Liver (tissue), 10 donors: ENCODE measurements at places on chromosomes 1 and 21.

- DNase-seq: no peak
These were observed 4.4 kb upstream of the OSBPL9 start for GRCh38 chr1:51612447-51612961.

GRCh38 chr1:66924756-66925557, at the start of the genes DNAI4 and MIER1:
DNAI4 (minus strand) TSS chr1:66924856; CDS start chr1:66924831, 25 bp downstream.
MIER1 (plus strand) TSS chr1:66924990; CDS start chr1:66925029, 39 bp downstream.
- peak; percentile 94 for DNase-seq

DNA sequence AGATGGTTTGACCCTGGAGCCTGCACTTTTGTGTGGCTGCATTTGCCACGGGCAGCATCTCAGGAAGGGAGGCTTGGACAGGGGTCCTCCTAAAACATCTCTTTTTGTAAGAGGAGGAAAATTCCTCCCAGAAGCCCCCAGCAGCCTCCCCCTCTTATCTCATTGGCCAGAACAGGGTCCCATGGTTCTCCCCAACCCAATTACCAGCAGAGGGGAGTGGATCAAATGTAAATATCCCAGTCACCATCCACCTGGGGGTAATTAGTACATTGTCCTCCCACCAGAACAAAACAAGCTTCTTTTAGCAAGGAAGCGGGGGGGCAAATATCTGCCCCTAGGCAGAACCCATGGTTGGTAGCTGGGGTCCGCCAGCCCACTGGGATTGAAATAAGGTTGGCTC, 44.7 kb upstream of the TENT5B start:
- DNase-seq: no peak

DNA sequence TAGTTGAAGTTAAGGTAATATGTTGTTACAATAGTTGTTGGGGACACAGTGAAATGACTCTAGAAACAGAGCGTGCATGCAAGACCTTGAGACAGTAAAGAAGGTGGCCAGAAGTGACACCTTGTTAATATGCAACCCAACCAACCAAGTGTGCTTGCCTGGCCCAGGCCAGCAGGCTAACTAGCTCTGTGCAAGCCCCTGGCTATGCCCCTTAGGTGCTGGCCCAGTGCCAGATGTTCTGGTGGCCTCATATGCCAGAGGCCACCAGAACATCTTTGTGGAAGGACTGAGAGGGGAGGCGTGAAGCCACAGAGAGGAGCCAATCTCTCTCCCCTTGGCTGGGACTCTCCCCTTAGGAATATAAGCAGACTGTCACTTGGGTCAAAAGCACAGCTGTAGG, 111.2 kb upstream of the JUN start:
- no peak for DNase-seq

GRCh38 chr1:183058851-183059502, 35.8 kb downstream of the LAMC1 start:
- DNase-seq: no peak

- no peak for DNase-seq
These were observed 15.1 kb upstream of the KLF17 start for GRCh38 chr1:44103270-44104131.

GRCh38 chr1:110760321-110760720, 85.6 kb upstream of the KCNA3 start:
- no peak for DNase-seq

GRCh38 chr1:26799479-26800142, 11.9 kb downstream of the PIGV start:
- DNase-seq: no peak

- DNase-seq: peak; percentile 59
These were observed 1.0 kb upstream of the DCAF6 start for GRCh38 chr1:167935216-167936067.

- no peak for DNase-seq
These were observed 62.8 kb downstream of the DYRK1A start for GRCh38 chr21:37429356-37429755.

DNA sequence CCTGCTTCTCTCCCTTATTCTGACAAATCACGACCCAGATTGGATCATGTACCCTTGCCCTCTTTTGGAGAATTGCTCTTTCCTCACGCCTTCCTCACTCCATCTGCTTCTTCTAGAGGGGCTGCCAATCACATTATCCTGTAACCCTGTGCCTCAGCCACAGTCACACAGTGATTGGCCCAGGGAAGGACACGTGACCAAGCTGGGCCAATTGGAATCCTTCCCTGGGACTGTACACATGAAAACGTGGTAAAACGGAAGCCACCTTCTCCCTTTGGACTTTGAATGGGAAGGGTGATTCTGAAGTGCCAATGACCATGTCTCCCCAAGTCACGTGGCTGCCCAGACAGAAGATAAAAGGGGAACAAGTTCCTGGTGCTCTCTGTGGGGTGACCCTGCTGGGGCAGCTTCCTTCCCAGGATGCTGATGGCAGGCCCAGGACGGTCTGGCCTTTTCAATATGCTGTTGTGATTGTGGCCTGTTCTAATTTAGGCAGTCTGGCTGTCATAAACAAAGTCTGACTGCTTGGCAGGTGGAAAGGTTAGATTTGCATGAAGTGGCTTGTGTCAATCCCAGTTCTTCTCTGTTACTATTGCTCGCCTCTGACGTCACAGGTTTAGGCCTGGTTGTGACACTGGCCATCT, 92.9 kb downstream of the UBIAD1 start:
- no peak for DNase-seq

- DNase-seq: no peak
These were observed 1.2 kb downstream of the GTF2B start for GRCh38 chr1:88890131-88890530.

DNA sequence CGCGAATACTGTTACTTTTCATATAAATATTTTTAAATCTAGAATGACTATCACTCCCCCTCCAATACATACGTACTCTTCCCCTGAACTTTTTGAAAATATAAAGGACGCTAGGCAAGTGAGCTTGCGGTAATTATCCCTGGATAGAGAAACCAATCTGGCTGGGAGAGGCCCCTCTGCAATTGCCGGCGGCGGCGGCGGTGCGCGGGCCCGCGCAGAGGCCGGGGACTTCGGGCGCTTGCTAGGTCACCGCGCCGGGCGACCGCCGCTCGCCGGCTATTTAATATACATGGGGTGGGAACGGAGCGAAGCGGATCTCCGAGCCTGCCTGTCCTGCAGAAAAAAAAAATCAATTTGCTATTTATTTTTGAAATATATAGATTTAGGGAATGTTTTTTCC, 416.3 kb upstream of the ESRRG start:
- DNase-seq: no peak

GRCh38 chr21:41845310-41846032, 33.7 kb downstream of the PRDM15 start:
- no peak for DNase-seq

- DNase-seq: no peak
These were observed 1.7 kb downstream of the DHCR24 start for GRCh38 chr1:54885237-54885679.

DNA sequence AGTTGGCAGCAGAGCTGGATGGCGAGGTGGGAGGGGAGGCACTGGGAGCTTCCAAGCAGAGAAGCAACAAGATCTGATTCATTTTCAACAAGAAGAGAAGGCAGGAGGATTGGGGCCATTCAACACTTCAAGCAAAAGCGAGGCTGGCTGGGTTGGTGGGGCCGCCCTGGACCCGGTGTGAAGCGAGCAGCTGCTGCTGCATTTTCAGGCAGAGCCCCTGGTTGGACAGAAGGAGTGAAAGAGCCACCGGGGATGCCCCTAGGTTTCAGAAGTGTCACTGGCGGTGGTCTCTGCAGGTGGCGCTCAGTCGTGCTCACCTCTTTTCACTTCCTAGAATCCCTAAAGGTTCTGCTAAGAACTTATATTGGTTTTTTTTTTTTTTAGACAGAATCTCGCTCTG, 18.0 kb downstream of the SLC2A7 start:
- DNase-seq: no peak

- DNase-seq: peak; percentile 71
These were observed 78.5 kb downstream of the GALNT2 start for GRCh38 chr1:230145505-230145899.

DNA sequence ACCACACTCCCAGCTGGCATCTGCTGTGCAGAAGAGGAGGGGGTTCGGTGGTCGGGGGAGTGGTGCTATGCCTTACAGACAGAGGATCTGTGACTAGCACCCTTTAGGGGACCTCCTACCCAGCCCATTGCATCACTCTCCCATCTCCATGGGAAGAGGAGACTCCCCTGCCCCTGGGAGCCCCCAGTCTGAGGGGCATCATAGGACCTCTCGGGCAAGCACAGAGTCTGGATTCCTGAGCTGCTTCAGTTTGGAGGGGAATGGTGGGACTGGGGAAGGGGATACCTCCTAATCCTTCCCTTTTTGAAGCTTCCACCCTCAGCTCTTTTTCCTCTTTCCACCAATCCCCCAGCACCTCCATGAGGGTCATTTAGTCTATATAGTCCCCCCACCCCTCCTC, 1.4 kb downstream of the INSRR start:
- no peak for DNase-seq

DNA sequence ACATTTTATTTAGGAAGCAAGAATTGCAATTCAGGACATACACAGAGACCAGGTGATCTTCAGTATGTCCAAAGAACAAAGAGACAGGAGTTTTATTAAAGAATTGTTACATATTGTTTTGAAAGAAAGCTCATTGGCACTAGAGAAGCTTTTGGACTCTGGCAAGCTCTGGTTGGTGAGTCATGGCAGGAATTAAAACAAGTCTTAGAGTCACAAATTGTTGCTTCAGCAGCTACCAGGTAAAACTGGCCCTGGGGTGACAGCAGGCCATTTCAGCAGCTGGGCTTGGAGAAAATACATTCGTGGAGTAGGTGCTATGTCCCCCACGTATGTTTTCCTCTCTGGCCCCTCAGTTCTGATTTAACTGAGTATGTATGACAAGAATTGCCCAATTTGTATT, 58.8 kb downstream of the MAP3K21 start:
- no peak for DNase-seq

GRCh38 chr1:93722081-93723031, 40.7 kb upstream of the BCAR3 start:
- DNase-seq: no peak

DNA sequence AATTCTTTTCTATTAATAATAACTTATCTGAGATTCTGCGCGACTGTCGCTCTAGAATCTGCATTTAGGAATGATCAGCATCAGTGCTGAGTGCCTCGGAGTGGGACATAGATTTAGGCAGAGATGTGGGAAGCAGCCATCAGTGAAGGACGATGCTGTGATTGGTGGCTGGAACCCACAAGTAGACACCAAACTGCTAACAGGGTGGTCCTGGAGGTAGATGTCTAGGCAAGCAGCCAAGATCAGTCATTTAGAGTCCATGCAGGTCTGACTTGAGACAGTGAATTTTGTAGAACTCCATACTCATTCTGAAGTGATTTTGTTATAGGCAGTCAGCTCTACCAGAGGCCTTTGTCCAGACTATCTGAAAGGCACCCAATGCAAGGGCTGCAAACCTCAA, 51.8 kb upstream of the LYST start:
- no peak for DNase-seq

GRCh38 chr1:77193951-77194350, 25.3 kb downstream of the PIGK start:
- no peak for DNase-seq

- no peak for DNase-seq
These were observed 479.0 kb downstream of the PTBP2 start for GRCh38 chr1:97200595-97200994.

DNA sequence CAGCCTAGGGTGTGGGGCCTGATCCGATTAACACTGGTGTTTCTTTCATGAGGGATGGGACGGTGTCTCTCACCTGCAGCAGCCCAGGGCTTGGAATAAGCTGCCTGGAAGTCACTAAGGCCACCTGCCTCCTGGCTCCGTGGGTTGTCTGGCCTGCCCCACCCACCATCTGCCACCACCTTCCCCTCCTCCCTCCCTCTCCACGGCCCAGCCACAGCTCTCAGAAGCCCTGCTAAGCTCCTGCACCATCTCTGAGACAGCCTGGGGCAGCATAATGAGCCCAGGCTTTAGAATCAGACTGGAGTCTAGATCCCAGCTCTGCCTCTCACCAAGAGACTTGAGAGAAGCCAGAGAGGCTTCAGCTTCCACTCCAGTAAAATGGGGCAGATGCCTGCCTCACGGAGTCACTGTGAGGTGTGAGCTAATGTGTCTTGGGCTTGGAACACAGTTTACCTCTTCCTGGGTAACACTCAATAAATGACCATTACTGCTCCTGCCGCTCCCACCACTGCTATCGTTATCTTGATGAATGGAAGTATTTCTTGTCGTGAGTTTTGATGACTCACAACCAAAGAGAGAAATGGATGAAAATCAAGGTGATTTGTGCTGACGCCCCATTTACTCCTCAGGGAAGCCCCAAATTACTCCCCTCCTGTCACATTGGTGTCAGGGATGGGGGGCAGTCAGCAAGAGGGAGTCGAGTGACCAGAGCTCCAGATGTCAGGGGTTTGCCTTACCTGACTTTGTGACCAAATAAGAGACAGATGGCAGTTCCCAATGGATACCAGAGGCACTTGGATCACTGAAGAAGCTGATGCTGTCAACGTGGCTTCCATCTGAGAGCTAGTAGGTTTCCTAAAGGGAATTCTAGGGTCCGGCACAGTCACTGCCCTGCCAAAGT, 23.5 kb upstream of the C1QA start:
- no peak for DNase-seq

DNA sequence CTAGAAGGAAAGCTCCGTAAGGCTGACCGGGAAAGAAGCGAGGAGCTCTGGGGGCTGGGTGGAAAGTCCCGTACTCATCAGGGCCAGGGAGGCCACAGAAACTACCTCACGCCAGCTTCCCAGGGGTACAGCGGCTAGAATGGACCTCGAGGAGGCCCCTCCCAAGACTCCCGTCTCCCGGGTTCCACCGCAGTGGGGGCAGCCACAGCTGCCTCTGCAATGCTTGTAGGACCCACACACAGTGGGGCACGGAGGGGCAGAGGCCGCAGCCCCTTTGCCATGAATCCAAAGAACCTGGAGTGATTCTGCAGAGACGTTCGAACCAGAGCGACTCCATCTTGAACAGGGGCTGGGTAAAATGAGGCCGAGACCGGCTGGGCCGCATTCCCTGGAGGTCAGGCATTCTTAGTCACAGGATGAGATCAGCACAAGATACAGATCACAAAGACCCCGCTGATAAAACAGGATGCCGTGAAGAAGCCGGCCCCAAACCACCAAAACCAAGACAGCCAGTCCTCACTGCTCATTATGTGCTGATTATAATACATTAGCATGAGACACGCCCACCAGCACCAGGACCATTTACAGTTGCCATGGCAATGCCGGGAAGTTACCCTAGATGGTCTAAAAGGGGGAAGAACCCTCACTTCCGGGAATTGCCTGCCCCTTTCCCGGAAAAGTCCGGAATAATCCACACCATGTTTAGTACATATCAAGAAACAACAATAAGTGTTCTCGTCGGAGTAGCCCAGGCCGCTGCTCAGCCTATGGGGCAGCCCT, 1.6 kb upstream of the ANKRD65 start:
- no peak for DNase-seq

DNA sequence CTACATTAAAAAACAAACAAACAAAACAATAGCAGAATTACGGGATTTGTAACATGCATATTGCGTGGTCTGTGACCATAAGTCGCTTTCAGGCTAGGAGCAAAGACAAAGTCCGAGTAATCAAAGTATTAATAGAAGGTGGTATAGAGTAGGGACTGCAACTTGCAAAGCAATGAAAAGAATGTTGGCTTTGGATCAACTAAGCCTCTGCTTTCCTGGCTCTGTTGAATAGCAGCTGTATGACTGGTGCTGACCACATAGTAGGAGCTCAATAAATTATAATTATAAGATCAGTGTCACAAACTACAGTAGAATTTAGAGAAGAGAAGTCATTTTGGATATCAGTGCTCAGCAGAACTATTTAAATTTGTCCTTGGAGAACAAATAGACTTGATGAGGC, 586.4 kb downstream of the DPYD start:
- no peak for DNase-seq
